ENCODE measurements at places on chromosomes 3 and 15. TPM values are rescaled to one million over a fixed set of nuclear protein-coding genes. Genes with fewer than 3 reads are reported as not detected.
A peak's percentile ranks its signal among the peaks of the same experiment; 100 is the strongest.

Gene FEM1B
- 48.9 TPM for total RNA-seq

DNA sequence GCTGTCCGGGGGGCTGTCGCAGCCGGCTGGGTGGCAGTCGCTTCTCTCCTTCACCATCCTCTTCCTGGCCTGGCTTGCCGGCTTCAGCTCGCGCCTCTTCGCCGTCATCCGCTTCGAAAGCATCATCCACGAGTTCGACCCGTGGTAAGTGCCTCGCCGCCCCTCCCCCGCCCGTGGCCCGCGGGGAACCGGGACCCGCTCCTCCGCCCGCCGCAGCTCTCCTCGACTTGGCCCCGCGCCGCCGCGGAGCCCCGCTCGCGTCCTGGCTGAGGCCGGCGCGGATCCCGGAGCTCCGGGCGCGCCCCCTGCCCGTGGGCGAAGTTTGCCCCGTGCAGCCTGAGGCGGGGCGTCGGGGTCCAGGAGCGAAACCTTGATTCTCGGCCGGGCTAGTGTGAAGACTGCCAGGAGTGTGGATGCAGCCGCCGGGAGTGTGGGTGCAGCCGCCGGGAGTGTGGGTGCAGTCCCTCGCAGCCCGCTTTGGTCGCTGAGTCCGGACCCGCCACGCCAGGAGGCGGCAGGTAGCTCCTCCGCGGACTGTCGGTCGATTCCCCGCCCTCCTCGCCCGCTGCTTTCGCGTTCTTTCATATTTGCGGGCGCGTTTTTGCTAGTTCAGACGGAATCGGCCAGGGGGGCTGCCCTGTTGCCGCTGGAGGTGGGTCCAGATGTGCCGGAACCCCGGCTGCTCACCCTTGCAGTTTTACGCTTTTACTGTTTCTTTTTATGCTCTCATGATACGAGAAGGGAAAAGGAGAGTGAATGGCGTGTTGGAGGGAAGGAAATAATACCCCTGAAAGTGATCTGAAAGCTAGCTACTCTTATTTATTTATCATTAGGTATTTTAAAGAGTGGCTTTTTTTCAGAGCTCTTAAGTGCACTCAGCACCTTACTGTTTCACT lies 692 bp downstream of the STT3B start:
- peak; percentile 81 for DNase-seq

Gene CCR3
- not detected for total RNA-seq

GRCh38 chr15:73727330-73727976 lies 25.7 kb downstream of the INSYN1 start:
- no peak for DNase-seq

- no peak for DNase-seq
Observed at GRCh38 chr3:79200456-79200855, 567.3 kb downstream of the ROBO1 start.

DNA sequence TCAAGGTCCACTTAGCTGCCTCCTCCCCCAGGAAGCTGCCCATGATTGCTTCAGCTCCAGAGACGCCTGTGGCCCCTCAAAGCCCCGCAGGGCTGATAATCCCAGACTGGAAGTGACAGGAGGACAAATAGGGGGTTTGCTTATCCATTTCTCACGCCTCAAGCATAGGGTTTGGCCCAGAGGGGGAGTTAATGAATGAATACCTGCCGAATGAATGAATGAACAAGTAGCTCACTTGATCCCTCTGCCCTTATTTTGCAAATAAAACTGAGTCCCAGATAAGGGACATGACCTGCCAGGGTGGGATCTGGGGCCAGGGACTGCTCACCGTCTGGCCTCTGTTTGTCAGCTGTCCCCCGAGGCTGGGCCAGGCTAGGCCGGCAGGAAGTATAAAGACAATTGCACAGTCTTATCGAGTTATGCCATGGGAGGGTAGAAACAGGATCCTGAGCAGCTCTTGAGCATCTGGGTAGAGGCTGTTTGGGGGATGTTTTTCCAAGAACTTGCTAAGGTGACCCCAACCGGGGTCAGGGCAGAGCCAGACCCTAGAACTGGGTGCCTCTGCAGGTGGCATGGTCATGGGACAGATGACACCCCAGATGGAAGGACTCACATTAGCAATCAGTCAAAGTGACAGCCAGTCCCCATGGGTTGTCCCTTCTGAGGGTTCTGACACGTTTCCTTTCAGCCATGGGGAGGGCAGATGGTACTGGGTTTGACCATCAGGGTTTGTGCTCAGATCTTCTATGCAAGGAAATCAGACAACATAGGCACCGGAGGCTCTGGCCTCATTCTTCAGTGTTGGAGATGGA lies 45.0 kb downstream of the IQSEC1 start:
- peak; percentile 40 for DNase-seq

DNA sequence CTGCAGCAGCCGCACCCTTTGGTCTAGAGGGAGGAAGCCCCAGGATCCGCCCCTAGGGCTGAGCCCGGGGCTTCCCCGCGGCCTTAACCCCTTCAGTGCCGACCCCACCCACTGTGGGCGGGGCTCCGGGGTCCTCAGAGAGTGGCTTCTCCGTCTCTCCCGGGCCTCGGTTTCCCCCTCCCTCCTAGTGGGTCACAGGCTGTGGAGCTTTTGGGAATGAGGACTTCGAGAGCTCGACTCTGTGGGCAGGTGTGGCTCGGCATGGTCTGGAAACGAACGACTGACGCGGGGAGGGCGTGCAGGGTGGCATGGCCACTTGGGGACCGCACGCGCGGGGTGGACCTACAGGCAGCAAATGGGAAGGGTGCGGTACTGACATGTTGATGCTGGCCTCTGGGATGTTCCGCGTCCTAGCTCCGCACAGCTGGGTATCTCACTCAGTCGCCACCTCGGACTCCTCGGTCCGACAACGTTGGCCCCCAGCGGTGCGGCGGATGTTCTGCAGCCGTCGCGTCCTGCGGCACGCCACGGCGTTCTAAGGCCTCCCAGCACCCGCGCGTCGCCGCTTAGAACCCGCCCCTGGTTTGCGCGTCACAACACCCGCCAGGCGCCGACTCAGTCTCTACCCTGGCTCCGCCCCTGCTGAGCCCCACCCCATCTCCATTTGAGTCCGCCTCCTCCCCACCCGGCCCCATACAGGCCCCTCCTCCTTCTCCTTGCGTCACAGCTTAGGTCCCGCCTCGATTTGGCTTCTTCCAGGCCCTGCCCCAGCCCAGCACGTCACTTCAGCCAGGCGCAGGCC lies at the start of the genes HYAL3 and NAA80:
HYAL3 (minus strand) TSS at position 570 of the 802 bp plus-strand sequence. CDS start 3,803 bp downstream, outside the sequence.
NAA80 (minus strand) TSS at position 570 of the 802 bp plus-strand sequence. CDS start 1,942 bp downstream, outside the sequence.
- DNase-seq = peak; percentile 100

DNA sequence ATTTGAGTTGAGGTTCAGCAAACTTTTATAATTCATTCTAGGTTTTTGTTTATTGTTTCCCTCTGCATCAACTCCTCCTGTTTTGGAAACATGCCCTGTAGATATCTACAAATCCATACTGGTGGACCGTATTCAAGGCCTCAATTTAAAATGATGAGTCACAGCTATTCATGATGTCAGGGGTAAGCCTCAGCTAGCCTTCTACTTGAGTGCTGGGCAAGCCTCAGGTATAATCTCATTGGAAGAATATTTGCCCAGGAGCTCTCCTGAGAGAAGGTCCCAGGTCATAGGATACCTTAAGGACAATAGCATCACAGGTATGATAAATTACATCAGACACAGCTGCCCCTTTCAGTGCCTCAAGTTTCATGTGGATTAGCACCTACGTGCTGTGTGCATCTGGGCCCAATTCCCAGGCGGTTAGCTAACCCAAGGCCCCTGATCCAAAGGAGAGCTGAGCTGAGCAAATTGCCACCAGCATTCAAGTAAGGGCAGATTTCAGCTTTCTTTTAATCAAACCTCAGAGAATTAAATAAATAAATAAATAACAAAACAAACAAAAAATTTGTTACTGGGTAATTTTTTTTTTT lies 87.5 kb downstream of the KCNMB2 start:
- no peak for DNase-seq
